ENCODE measurements at places on chromosomes 7 and 10.

DNA sequence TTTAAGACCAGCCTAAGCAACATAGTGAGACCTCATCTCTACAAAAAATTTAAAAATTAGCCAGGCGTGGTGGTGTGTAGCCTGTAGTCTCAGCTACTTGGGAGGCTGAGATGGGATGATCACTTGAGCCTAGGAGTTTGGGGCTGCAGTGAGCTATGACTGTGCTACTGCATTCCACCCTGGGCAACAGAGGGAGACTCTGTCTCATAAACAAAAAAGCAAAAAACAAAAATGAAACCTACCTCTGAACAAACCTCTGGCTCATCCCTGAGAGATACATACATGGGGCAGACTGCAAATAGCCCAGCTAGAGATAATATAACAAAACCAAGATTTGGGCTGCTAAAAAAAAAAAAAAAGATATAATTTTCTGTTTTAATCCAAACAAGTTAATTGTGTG is 19.5 kb downstream of the C10orf67 start:
- H3K4me3 ChIP-seq = no peak overlapping the region
- H3K36me3 ChIP-seq = no peaks in the 10 kb centered on the region
- H3K4me1 ChIP-seq = no peaks in the 10 kb centered on the region
- H3K27ac ChIP-seq = no peak overlapping the region

GRCh38 chr10:80509403-80510161 is 28.1 kb upstream of the SH2D4B start:
- H3K36me3 ChIP-seq = peaks cover 74% of the 10 kb centered on the region
- H3K27me3 ChIP-seq = no peaks in the 10 kb centered on the region
- no peak overlapping the region for H3K4me3 ChIP-seq
- peaks cover 17% of the 10 kb centered on the region for H3K4me1 ChIP-seq
- no peak overlapping the region for H3K27ac ChIP-seq

GRCh38 chr7:140005754-140006503 is 56.8 kb downstream of the PARP12 start:
- no peaks in the 10 kb centered on the region for H3K36me3 ChIP-seq
- H3K27ac ChIP-seq = no peak overlapping the region
- peaks cover 5% of the 10 kb centered on the region for H3K4me1 ChIP-seq
- no peak for DNase-seq

DNA sequence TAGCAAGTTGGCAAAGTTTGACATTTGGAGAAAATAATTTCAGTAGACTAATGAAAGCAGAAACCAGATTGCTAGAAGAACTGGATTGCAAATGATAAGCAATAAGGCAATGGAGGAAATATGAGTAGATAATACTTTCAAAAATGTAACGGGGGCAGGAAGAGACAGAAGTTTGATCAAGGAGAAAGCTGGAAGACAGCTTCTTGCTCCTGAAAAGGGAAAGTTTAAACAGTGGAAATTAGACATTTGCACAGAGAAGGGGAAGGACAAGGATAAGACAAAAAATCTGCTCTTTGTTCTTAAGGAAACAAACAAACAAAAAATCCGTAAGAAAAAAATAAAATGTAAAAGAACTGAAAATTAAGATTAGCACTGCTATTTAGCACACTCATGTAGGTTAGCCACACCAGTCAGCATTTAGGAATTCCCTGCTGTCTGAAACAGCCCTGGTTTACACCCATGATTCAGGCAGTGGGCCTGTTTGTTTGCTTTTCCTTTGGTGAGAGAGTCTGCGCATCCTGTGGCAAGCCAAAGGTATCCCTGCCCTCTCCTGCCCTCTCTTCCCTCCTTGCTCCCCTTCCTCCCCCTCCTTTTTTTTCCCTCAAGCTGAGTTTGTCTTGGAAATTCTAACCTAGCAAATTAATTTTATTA is 104.3 kb upstream of the CAV2 start:
- no peak for DNase-seq
- H3K36me3 ChIP-seq = no peaks in the 10 kb centered on the region
- H3K27ac ChIP-seq = no peak overlapping the region
- no peaks in the 10 kb centered on the region for H3K27me3 ChIP-seq

DNA sequence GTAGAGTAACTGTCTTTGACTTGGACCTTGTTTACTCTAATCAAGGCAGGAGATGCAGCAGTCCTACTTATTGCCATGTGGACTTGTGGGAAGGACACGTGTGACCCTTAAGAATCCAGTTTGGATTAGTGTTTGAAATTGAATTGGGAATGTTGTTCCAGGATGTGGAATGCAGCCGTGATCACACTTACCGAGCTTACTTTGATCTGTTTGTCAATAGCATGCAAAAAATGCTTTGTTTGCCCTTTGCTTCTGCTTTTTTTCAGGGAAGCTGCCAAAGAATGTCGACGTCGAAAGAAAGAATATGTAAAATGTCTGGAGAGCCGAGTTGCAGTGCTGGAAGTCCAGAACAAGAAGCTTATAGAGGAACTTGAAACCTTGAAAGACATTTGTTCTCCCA is 84.7 kb downstream of the CREM start:
- H3K4me3 ChIP-seq = no peak overlapping the region
- peaks cover 5% of the 10 kb centered on the region for H3K36me3 ChIP-seq
- H3K4me1 ChIP-seq = no peaks in the 10 kb centered on the region
- no peaks in the 10 kb centered on the region for H3K27me3 ChIP-seq
- DNase-seq = no peak
- H3K27ac ChIP-seq = no peak overlapping the region

GRCh38 chr7:49817279-49817678 is 43.8 kb downstream of the VWC2 start:
- no peak overlapping the region for H3K4me3 ChIP-seq
- no peaks in the 10 kb centered on the region for H3K27me3 ChIP-seq
- H3K27ac ChIP-seq = no peak overlapping the region
- H3K36me3 ChIP-seq = no peaks in the 10 kb centered on the region
- DNase-seq = no peak

DNA sequence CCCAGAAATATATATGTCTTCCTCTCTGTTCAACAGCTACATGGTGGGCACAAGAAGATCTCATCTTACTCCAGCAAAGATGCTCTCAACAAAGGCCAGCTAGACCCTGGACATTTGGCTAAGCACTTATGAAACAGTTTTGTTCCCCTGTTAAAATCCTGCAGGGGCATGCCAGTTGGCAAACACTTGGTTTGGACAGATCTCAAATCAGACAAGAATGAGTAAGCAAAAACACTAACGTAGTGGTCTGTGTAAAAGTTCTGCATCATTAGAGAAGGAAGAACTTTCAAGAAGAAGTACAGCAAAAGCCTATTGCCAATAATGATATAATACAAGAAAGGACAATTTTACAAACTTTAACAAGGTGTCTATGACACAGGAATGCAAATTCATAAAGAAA is 125.6 kb downstream of the CALN1 start:
- peaks cover 39% of the 10 kb centered on the region for H3K4me1 ChIP-seq
- H3K27me3 ChIP-seq = no peaks in the 10 kb centered on the region
- no peak for DNase-seq
- peaks cover 3% of the 10 kb centered on the region for H3K36me3 ChIP-seq
- H3K4me3 ChIP-seq = no peak overlapping the region
- H3K27ac ChIP-seq = peak overlapping the region; percentile 72

- peaks cover 3% of the 10 kb centered on the region for H3K4me1 ChIP-seq
- no peaks in the 10 kb centered on the region for H3K27me3 ChIP-seq
- H3K27ac ChIP-seq = no peak overlapping the region
- no peak overlapping the region for H3K4me3 ChIP-seq
- H3K36me3 ChIP-seq = no peaks in the 10 kb centered on the region
Measured at GRCh38 chr10:24552346-24553016, 171.2 kb downstream of the ARHGAP21 start.

DNA sequence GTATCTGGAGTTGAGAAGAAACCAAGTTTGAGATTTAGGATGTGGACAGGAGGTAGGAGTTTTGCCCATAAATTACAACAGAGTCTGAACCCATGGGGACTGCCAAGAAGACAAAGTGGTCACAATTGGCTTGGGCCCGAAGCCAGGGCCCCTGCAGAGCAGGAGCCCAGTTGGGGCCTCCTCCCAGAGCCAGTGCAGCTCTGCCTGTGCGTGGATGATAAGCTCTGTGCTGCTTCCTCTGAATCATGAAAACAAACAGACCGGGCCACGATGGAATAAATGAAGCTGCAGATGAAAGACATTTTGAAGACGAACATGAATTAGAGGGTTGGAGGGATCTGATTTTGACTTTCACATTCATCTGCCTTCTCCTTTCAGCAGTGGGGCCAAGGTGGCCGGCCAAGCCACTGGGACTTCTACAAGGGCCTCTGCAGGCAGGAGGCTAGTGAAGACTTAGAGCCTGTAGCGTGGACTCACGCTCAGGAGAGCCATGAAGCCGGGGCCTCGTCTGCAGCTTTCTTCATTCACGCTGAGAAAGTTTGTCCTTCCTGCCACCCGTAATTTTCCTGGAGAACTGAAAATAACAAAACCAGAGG is 156.8 kb upstream of the LYZL1 start:
- H3K27ac ChIP-seq = no peak overlapping the region
- H3K36me3 ChIP-seq = no peaks in the 10 kb centered on the region
- DNase-seq = no peak
- H3K4me1 ChIP-seq = no peaks in the 10 kb centered on the region
- no peaks in the 10 kb centered on the region for H3K27me3 ChIP-seq

DNA sequence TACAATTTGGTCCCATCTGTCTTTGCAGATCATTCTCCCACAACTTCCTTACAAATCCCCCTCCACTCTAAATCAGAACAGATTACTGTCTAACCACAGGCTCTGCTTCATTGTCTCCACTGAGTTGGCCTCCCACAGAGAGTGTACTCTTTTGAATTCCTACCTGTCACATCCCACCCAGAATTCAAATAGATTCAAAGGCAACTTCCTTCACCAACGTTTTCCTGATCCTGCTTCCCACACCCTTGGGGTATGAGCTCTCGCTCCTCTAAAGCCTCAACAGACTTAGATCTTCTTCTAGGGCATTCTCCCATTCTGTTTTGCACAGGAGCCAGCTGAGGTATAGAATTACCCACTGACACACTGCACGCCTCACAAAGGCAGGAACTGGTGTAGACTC is 197.8 kb upstream of the CDCA7L start:
- peaks cover 69% of the 10 kb centered on the region for H3K36me3 ChIP-seq
- no peaks in the 10 kb centered on the region for H3K4me1 ChIP-seq
- H3K27ac ChIP-seq = no peak overlapping the region
- H3K4me3 ChIP-seq = no peak overlapping the region
- no peak for DNase-seq
- no peaks in the 10 kb centered on the region for H3K27me3 ChIP-seq

DNA sequence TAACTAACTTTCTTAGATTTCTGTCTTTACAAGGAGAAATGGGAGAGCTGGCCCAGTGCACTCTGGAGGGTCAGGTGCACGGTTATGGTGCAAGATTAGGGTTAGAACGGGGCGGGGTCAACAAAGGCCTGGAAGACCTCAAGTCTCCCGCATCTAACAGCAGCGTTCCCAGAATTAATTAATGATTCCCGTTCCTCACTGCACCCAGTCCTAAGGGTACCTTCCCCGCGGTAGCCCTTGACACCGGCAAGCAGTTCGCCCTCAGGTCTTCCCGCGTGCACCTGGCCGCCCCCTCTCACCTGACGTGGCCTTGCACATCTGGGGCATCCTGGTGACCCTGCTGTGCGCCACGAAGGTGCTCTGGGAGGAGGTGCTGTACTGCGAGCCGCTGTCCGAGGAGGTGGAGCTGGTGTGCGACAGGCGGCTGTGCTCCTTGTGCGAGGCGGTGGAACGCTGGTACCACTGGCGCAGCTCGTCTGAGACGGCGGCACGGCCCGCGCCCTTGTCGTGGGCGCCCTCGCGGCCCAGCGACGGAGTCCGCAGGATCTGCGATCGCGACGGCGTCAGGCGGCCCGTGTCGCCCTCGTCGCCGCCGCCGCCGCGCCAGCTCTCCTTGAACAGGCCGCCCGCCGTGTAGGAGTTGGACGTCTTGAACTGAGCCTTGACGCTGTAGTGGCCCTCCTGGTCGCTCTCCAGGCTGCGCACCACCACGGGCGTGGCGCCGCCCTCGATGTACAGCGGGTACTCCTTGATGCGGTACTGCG is 69.8 kb downstream of the PRPF18 start:
- no peak overlapping the region for H3K27ac ChIP-seq
- DNase-seq = no peak
- no peaks in the 10 kb centered on the region for H3K27me3 ChIP-seq
- no peak overlapping the region for H3K4me3 ChIP-seq
- H3K36me3 ChIP-seq = peaks cover 12% of the 10 kb centered on the region

- no peak overlapping the region for H3K4me3 ChIP-seq
- DNase-seq = no peak
- peaks cover under 1% of the 10 kb centered on the region for H3K27me3 ChIP-seq
- no peaks in the 10 kb centered on the region for H3K4me1 ChIP-seq
- no peak overlapping the region for H3K27ac ChIP-seq
- no peaks in the 10 kb centered on the region for H3K36me3 ChIP-seq
Measured at GRCh38 chr7:73382934-73383503, 50.6 kb upstream of the FZD9 start.

GRCh38 chr7:88254721-88255424 is 35.0 kb upstream of the SRI start:
- no peak for DNase-seq
- H3K4me3 ChIP-seq = no peak overlapping the region
- no peak overlapping the region for H3K27ac ChIP-seq
- H3K36me3 ChIP-seq = no peaks in the 10 kb centered on the region
- no peaks in the 10 kb centered on the region for H3K4me1 ChIP-seq

- no peak for DNase-seq
- no peak overlapping the region for H3K4me3 ChIP-seq
- no peaks in the 10 kb centered on the region for H3K27me3 ChIP-seq
- peaks cover 43% of the 10 kb centered on the region for H3K4me1 ChIP-seq
- H3K36me3 ChIP-seq = no peaks in the 10 kb centered on the region
Measured at GRCh38 chr10:124174071-124174566, 80.7 kb upstream of the CHST15 start.

DNA sequence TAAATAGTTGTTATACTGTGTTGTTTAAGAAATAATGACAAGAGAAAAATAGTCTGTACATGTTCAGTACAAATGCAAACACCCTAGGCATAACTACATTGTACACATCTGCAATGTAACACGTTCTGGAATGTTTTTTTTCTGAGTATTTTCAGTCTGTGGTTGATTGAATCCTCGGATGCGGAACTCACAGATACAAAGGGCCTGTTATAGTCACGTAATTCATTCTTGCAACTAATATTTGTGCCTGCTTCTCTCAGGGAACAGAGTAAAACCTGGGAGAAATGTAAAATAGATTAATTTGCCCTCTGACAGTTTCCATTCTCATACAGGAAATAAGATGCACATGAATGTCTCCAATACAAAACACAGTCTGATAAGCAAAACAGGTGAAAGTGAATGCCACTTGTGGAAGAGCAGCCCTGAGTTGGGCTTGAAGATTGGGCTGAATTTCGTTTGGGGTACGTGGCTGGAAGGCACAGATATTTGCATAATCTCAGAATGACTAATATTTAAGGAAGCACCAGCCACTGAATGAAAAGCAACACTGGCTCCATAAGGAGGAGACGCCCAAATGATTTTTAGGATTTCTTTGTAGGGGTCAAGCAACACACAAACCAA is 19.1 kb downstream of the DENND2A start:
- H3K4me3 ChIP-seq = no peak overlapping the region
- no peak overlapping the region for H3K27ac ChIP-seq
- DNase-seq = no peak

- H3K4me1 ChIP-seq = no peaks in the 10 kb centered on the region
- H3K4me3 ChIP-seq = no peak overlapping the region
- no peaks in the 10 kb centered on the region for H3K27me3 ChIP-seq
- H3K36me3 ChIP-seq = no peaks in the 10 kb centered on the region
- DNase-seq = no peak
- H3K27ac ChIP-seq = no peak overlapping the region
Measured at GRCh38 chr10:125629758-125630376, 53.1 kb downstream of the TEX36 start.

Measured in thymus (tissue), 14 donors.